ENCODE measurements at places on chromosomes 3 and 15. TPM values are rescaled to one million over a fixed set of nuclear protein-coding genes. Genes with fewer than 3 reads are reported as not detected.

DNA sequence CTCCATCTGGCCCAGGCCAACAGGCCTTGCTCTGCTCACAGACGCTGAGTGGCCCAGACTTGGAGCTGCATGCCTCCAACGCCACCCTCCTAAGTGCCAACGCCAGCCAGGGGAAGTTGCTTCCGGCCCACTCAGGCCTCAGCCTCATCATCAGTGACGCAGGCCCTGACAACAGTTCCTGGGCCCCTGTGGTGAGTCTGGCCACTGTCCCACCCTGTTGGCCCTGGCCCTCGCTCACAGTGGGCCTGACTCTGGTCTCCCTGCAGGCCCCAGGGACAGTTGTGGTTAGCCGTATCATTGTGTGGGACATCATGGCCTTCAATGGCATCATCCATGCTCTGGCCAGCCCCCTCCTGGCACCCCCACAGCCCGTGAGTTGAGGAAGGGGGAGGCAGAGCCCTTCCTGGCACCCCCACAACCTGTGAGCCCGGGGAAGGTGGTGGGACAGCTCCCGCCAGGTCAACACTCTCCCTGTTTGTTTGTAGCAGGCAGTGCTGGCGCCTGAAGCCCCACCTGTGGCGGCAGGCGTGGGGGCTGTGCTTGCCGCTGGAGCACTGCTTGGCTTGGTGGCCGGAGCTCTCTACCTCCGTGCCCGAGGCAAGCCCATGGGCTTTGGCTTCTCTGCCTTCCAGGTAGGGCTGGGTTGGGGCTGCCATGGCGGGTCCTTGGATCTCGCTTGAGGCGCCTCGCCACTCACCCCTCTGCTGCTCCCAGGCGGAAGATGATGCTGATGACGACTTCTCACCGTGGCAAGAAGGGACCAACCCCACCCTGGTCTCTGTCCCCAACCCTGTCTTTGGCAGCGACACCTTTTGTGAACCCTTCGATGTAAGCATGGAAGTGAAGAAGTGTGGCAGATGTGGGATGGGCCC lies 10.0 kb downstream of the NT5DC2 start:
- no peak for ATAC-seq

DNA sequence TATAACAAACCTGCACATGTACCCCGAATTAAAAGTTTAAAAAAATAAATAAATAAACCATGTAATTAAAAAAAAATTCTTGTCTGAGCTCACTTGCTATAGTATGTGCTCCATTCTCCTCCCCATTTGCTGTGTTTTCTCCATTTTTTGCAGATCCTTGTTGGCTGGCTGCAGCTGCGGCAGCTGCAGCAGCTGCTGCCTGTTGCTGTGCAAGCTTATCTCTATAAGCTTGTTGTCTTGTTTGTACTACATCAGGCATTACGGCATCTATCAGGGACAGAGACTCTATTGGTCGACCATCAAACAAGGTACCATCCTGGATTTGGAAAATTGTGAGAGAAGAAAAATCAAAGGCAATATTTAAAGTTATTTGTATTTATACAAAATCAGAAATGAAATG lies 145.9 kb downstream of the TBL1XR1 start:
- ATAC-seq, result no peak

Gene GOLGA6L2
- not detected for total RNA-seq

- ATAC-seq, result no peak
These were observed 2.1 kb downstream of the LPP start for GRCh38 chr3:188156056-188156455.

- ATAC-seq, result no peak
These were observed 40.8 kb upstream of the ATP1B3 start for GRCh38 chr3:141835557-141836229.

- ATAC-seq, result no peak
These were observed 236.3 kb downstream of the NFKBIZ start for GRCh38 chr3:102085431-102086176.

Gene NLGN1
- total RNA-seq, result 13.4 TPM

DNA sequence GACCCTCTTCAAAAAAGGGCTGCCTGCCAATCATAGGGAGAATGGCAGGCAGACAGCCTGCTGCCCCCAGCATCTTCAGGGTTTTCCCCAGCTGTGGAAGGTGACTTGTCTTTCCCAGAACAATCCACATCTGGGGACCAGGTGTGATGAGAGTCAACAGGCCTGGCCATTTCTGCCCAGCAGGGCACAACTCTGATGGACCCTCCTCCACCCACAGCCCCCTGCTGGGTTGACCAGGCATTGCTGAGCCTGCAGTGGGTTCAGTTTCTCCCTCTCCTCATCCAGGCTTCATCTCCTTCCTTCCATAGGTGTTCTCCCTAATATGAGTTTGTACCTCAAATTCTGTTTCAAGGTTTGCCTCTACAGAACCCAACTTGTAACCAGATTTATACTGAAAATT lies 111.0 kb downstream of the MINAR1 start:
- ATAC-seq, result no peak

DNA sequence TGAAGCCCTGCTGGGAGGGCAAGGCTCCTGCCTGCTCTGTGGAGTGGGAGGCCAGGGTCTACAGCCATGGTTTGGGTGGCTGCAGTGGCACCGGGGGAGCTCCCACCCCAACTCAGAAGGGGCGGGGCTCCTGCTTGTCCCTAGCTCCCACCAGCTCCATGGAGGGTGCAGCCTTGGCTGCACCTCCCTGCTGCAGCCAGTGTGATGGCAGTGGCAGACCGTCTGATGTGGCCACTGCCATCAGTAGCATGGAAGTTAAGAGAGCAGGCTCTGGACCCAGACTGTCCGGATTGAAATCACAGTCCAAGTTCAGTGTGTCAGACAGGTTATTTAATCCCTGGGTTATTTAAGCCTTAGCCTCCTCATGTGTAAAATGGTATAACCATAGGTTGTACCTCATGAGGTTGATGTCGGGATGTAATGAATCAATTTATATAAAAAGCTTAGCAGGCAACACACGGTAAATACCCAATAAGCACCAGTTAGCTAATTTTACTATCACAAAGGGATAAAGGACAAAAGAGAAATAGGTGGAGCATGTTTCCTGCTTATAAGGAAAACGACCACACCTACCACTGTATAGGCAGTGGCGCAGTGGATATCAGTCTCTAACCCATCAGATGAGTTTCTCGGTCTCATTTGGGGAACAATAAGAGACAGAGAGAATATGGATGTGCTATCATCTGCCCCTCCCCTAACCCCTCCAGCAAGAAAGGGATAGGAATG lies 13.1 kb upstream of the NR1I2 start:
- no peak for ATAC-seq

GRCh38 chr3:65995030-65995429 lies 43.7 kb downstream of the MAGI1 start:
- ATAC-seq, result no peak

DNA sequence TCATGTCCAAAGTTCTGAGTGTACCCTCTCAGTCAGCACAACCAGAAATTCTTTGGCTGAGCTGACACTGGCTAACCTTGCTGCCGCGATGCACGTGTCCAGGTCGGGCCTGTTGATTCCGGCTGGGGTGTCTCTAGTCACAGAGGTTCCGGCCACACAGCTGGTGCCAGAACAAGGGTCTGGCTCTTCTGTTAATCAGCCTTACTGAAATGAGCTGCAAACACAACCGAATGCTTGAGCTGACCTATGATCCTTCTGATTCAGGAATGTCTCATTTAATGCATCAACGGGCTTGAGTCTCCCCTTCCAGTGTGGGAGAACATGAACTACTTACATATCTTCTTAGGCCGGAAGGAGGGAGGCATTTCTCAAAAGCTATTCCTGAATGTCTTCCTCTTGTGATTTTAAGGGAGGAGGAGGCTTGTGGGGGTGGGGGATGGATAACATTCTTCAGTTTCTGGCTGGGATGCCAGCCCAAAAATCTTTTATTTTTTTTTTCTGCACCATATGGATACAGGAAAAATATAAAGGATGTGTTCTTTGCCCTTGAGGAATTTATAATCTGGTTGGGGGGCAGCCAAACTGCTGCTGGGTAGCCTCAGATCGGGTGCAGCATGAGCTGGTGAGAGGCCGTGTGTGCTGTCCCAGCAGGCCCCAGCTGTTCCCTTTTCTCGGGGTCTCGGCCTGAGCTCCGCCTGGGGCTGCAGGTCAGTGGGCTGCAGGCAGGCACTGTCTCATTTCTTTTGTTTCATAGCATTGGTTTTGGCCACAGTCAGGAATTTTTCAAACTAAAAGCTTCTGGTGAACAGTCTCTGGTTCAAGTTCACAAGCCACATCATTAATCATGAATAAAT lies 319.1 kb upstream of the TBL1XR1 start:
- ATAC-seq, result peak; percentile 54

Gene TGM4
- total RNA-seq, result not detected

Data from gastroesophageal sphincter (tissue), 4 donors.